ENCODE measurements at places on chromosomes 4 and X.

- DNase-seq = no peak
Measured at GRCh38 chr4:83259586-83259985, 25.0 kb downstream of the COQ2 start.

DNA sequence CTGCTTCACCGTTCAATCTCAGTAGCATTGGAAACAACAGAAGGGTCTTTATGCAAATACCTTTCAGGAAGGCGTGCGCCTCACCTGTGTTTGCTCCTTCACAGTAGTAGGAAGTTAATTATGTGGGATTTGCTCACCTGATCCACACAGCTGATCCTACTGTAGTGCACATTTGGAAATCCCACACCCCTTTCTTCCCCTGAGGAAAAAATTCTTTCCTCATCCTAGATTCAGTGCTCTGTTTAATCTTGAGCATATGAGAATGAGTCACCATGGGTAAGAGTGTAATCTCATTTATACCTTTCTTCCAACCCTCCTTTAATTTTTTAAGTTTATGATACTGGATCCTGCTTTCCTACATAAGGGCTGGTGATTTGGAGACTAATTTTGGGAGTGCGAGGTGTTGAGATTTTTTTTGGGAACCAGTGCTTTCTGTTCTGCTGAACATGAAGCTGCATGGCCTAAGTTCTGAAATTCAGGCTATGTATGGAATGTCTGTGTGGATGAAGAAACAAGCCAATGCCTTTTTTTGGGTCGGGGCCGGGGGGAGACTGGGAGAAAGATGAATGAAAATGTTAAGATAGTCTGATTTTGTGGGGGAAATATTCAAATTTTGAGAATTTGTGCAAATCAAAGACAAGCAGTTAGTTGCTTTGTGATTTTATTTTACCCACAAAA, 19.0 kb downstream of the GAB1 start:
- no peak for DNase-seq

DNA sequence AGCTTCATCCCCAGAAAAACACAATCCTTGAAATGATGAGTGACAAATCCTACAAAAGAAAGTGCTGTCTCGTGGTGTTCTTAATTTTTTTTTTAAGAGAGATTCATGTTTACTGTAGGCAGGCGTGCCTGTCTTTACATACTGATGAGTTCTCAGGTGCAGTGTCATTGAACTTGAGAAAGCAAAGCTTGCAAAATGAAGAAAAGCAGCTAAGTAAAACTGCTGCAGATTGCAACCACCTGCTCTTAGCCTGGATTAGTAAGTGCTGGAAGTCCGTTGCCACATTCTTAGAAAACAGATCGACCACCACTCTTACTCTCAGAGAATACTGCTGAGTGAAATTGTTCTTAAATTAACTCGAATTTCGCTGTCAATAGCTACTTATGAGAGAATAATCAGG, 854.6 kb downstream of the TRIML1 start:
- DNase-seq = no peak

DNA sequence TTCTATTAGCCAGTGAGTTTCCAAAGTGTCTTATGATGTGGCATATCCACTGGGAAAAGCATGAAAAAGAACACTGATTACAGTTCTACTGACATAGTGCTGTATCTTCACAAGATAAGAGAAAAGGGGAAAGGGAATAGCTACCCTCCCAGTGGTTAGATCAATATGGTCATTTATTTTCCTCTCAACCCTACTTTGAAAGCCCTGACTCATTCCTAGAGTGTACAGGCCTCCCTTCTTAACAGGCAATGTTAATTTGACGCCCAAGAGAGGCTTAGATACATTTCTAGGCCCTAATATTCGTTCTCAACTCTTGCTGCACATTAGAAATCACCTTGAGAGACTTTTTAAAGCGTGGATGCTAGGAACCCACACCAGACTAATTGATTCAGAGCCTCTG, 20.4 kb upstream of the BRS3 start:
- no peak for DNase-seq

DNA sequence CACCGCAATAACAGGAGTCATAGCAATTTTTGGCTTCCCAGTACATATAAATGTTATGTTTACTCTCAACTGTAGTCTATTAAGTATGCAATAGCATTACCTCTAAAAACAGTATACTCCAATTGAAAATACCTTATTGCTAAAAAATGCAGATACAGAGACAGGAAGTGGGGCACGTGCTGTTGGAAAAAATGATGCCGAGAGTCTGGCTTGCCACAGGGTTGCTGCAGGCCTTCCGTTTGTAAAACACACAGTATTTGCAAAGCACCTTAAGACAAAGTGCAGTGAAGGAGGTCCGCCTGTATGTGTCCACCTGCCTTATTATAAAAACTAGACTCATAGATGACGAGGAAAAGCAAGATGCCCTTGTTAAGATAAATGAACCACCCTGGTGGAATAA, 23.5 kb downstream of the CD99 start:
- no peak for DNase-seq

DNA sequence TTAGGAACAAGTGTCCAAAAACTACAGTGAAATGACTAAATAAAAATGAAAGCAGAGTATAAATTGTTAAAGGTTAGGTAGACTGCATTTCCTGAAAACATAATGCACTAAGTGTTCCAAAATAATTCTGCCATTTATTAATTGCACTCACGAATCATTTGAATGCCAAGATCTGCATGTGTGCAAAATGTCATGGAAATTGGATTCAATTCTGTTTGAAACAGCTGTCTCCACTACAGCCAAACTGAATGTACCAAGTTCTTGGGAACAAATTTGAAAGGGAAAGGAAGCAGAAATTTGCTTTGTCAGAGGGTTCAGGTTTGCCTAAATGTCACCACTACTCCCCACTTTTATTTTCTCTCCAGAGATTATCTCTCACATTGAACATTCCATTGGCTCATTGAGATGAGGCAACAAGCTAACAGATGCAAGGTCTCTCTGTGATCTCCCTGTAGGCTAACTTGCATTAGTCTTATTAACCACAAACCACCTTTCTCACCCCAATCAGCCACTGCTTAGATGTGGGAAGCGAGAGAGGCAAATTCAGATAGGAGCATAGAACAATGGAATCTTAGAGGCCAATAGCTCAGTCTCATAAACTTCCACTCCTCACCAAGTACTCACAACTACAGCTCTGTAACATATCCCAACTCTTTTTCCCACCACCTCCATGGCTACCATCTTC, 226.6 kb downstream of the KDR start:
- no peak for DNase-seq

- peak; percentile 39 for DNase-seq
Measured at GRCh38 chrX:131987252-131987651, 35.9 kb upstream of the STK26 start.

DNA sequence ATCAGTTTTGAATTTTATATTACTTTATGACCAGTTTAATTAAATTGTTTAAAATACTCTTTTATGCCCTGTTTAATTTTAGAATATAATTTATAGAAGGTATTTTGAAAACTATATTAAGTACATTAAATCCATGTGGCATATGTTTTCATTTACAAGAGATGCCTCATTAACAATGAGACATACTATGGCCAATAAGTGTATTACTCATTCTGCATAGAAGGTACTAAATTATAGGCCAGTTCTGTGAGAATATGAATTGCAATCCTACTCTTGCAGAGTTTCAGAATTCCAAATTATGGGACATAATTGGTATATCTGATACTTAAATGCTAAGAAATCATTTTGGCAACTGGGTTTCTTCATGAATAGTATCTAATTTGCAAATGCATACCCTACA, 951.1 kb downstream of the FAT4 start:
- no peak for DNase-seq

- DNase-seq = peak; percentile 5
Measured at GRCh38 chr4:13476915-13477314, 7.2 kb downstream of the RAB28 start.

GRCh38 chr4:148023512-148024181, 291.8 kb downstream of the ARHGAP10 start:
- no peak for DNase-seq

DNA sequence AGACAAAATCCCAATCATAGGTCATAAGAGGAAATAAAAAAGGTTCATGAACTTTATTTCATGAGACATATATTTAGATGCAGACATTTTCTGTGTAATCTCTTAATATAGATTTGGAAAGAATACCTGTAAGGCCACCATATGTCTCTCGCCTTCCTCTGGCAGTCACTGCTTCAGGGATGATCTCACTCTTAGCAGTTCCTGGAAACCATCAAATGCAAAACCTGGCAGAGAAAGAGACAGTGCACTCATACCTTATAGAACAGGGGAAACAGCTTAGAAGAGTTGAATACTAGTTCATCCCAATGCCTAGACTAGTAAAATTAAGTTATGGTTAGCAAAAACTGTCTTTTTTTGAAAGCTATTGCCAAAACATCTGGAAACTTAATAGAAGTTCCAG, 243.3 kb downstream of the GASK1B start:
- no peak for DNase-seq

- no peak for DNase-seq
Measured at GRCh38 chr4:136922066-136922465, 610.2 kb downstream of the PCDH18 start.

DNA sequence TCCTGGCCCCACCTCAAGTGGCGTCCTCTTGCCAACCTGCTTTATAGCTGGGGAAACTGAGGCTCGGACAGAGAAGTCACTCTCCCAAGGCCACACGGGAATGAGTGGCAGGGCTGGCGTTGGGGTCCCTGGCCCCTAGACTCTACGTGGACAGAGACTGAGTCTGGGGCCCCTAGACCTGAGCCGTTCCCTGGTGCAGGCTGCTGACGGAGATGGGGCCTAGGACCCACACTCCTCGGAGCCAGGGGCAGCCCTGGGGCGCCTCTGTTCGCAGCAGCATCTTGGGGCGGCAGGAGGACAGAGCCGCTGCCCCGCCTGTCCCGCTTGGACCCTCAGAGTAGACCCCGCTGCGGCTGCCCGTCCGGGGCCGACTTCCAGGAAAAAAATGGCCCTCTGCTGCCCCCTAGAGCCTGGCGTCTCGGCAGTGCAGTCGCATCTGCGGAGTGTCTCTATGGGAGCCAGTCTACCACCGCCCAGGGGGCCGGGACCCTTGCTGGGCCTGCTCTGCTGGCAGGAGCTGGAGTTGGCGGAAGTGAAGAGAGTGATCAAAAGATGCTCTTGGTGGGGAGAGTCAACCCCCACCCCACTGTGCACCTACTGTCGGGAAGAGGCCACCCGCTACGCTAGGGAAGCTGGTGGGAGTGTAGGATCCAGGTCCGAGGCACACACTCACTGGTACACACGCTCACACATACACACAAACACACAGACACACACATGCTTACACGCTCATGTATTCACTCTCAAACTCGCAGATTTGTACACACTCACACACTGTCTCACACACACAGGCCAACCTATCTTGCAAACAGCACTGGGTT, 220.1 kb downstream of the AFAP1 start:
- DNase-seq = peak; percentile 89

DNA sequence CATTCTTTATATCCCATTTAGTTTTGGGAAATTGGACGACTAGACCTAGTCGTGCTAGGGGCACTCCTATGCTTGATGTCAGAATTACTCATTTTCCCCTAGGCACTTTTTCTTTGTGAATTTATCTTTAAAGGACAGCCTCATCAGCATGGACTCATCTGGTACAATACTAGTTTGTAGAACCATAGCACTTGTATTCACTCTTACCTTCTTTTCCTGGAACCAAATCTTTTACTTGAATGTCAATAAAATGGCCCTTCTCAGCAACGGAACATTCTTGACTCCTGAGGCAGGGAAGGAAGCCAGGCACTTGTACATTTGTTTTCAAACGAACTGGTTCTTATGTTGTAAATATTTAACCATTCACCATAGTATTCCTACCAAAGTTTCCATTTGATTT, 187.1 kb downstream of the SHROOM3 start:
- no peak for DNase-seq

GRCh38 chr4:107931775-107932321, 499 bp downstream of the CYP2U1 start:
- no peak for DNase-seq

- DNase-seq = no peak
Measured at GRCh38 chr4:48683784-48684666, 96.1 kb downstream of the FRYL start.

All from GM13977 (cell line).